Activated CD4-positive, alpha-beta T cell treated with anti-CD3 and anti-CD28 coated beads, Interleukin-2, amount 50 U/mL, for 24 hours (primary cell): ENCODE measurements at places on chromosomes 11 and 22.

- no peak for DNase-seq
Measured at GRCh38 chr11:114847306-114847975, 169.1 kb downstream of the NXPE2 start.

DNA sequence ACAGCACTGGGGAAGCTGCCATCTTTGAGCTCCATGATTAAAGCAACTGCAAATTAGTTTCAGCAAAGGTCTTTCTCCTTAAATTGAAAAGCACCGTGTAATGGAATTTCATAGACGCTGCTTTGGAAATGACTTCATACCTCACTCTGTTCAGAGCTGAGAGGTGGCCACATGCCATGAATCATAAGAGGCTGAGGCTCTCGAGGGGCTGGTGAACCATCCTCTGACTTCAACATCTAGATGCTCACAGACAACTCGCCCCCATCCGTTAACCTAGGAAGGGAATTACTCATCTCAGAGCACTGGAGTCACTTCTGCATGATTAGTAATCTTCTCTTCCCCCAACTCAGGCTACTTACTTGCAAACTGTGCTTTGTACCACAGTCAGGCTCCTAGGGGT lies 122.3 kb downstream of the RCN1 start:
- DNase-seq: no peak

GRCh38 chr22:34354071-34354817 lies 434.0 kb upstream of the LARGE1 start:
- DNase-seq: no peak

- no peak for DNase-seq
Measured at GRCh38 chr11:30481330-30481729, 104.8 kb downstream of the MPPED2 start.

DNA sequence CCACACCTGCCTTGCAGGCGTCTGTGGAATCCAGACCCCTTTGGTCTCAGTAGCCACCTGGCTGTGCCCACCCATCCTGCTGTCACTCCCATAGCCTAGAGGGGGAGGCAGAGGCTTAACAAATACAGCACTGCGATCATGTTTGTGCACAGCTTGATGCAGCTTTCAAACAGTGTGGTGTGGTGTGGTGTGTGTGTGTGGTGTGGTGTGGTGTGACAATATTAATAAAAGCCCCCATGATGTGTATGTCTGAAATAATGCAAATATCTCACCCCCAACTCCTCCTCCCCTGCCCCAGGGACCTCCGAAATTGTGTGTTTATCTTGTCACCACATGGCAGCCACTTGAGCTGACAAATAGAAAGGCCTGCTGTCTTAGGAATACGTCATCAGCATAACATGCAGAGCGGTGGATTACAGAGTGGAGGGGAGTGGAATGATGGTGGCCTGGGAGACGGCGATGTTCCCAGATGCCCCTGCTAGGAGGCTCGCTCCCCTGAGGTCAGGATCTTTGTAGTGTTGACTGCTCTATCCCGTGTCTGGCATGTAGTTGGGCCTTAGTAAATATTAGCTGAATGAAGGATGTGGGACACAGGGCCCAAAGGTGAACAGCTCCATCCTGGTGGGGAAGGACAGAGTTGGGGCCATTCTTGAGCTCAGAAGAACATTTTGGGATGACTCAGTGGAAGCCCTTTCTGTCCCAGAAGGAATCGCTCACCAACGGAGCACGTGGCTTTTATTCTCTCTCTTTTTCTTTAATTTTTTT lies 2.8 kb downstream of the PDXP start:
- DNase-seq: no peak

- DNase-seq: no peak
Measured at GRCh38 chr22:49968313-49968830, 7.8 kb downstream of the PIM3 start.

DNA sequence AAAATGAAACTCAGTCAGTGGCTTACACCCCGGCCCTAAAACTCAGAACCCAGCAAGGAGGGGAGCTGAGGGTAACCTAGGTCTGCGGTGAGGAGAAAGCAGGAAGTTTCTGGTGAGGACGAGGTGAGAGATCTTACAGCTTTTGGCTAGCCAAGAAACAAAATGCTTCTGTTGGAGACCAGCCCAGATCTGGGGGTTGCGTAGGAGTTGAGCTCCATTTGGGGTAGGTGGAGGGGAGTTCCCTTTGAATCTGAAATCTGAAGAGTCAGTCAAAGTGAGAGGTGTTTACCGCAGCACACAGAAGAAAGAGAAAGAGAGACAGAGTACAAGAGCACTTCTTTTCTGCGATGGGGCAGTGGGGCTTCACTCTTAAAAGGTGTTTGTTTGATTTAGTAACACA lies 29.6 kb downstream of the EHF start:
- DNase-seq: peak; percentile 81

- DNase-seq: no peak
Measured at GRCh38 chr22:39732625-39733024, 160.9 kb downstream of the ENTHD1 start.
